ENCODE measurements at places on chromosomes 5 and 9.

DNA sequence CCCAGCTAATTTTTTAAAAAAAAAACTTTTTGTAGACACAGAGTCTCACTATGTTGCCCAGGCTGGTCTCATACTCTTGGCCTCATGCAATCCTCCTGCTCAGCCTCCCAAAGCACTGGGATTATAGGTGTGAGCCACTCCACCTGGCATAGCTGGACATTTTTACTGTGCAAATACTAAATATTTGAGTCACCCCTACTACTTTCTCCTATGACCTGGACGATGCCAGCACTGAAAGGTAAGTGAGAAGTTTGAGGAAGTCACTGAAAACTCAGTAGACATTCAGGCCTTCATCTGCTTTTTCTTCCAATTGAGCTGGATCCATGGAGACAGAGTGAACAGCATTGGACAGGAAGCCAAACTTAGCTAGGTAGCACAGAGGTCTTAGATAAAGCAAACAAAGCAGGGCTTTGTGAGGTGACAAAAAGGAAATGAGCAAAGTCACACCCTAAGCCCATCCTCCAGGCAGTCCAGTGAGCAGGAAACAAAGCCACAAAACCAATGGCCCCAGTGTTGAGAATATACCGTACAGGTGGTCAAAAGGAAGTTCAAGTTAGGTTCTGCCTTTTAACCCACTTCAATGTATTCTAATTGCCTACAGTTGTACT is 192.6 kb upstream of the RASA1 start:
- DNase-seq, result no peak

DNA sequence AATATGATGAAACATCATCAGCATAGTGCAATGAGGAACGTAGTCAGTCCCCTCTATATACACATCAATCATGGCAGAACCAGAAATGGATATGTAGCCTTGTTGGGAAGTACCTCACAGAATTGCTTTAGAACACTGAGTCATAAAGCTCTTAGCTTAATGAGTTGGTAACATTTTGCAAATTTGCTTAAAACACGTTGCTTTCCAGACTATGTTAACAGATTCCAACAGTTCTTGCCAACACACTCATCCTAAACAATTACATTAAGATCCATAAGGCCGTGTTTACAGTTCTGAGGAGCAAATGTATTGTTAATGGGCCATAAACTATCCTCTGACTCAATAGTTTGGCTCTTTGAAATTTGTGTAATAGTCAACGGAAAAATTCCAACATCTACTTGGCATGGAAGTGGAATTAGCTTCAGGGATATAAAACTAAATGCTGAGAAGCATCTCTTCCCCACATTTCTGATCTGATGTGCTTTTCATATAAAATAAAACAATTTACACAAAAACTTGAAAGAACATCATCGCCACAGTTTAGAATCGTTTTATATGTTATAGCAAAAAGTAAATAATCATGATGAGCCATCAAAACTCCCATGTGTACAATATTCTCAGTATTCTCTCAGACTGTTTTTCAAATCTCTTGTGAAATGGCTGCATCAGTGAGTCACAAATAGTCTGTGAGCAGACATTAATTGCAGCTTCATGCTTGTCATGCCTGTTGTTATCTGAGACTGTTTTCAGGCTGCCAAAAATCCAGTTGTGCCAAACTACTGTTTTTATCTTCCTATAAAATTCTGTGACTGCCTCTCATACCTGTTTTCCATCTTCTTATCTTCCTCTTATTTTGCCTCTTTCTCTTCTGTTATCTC is 291.9 kb downstream of the COX7C start:
- DNase-seq, result no peak

- DNase-seq, result no peak
These were observed 41.4 kb upstream of the SLCO6A1 start for GRCh38 chr5:102539996-102540728.

GRCh38 chr5:96649681-96650540 is 12.3 kb upstream of the CAST start:
- no peak for DNase-seq

DNA sequence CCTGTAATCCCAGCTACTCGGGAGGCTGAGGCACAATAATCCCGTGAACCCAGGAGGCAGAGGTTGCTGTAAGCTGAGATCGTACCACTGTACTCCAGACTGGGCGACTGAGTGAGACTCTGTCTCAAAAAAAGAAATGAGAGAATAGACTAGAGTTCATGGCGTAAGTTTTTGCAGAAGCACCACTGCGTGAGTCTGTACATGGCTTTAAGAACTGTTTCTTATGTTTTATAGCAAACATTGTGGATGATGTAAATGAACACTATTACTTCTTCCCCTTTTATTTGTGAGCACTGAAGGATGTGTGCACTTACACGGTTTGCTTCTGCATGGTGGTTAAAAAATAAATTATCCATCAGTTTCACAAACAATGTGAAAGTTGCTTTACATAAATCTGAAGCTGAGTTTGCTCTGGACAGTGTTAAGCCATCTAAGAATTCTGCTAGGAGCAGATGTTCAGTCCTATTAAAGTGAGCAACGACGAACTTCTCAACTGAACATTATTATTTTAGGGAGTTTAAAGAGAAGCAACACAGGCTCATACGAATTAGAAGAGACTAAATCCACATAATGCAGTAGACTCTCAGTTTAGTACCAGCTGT is 52.5 kb downstream of the ZFAND5 start:
- DNase-seq, result no peak

DNA sequence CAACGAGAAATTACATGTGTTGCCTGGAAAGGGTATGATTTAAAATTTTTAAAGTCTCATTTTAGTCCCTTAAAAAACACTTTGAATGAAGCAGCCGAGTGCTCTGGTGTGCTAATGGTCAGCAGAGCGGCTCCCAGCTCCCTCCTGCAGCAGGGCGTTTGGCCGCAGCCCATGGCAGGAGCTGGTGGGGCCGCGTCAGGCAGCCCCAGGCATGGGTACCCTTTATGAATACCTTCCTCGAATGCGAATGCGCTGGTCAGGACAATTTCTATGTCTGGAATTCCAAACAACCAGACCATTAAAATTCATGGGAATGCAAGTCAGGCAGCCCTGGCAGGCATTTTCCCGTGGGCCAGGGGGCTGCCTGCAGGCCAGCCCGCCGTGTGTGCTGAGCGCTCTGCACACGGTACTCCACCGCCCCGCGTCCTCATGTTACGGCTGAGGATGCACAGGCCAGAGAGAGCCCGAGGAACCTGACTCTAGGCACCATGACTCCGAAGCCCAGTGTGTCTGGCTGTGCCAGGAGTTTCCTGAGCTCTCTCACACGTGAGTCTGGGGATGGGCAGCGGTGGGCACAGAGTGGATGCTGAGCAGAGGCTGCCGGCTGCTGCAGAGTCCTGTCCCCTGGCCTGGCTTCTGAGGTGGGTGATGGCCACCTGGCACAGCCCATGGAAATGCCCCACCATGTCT is 123.7 kb downstream of the WNK2 start:
- DNase-seq, result no peak

DNA sequence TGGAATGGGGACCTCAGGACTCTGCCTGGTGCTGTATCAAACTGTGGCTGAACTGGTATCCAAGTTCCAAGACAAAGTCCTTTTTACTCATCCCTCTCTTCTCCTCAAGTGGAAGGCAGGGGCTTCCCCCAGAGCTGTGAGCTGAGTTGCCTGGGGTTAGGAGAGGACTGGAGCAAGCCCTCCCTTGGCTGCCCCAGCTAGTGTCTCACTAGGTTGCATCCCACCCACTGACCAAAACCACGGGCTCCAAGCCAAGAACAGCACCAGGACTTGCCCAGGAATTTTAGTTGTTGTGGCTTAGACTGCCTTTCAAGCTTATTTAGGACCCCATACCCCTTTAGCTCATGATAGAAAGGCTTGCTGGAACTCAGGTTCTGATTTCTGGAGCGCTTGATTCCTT is 158.7 kb upstream of the TNC start:
- DNase-seq, result no peak

DNA sequence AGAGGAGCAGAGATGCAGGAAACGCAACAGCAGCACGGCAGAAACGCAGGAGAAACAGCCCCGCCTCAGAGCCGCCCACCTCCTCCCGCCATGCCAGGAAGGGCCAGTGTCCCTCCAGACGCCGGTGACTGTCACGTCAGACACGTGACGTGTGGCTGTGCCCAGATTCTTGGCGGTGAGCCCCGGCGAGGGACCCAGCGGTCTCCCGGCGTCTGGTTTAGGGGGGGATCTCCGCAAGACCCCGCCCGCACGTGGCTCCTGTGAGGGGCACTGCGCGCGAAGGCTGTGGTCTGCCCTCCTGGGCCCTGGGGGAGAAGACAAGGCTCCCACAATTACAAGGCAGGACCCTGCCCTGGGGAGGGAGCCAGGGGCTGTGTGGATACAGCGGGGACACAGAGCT is 2.4 kb upstream of the LCN8 start:
- DNase-seq, result no peak

Data from stimulated activated CD4-positive, alpha-beta T cell treated with anti-CD3 and anti-CD28 coated beads, Interleukin-2, amount 100 ng/mL, for 24 hours (primary cell).